Right ventricle myocardium superior (tissue), 1 donor: ENCODE measurements at places on chromosomes 3 and 15. TPM values are rescaled to one million over a fixed set of nuclear protein-coding genes. Genes with fewer than 3 reads are reported as not detected.

GRCh38 chr15:55907797-55908196 is 85.6 kb downstream of the NEDD4 start:
- DNase-seq = no peak

CMTM8 gene
- 4.4 TPM for total RNA-seq

DNA sequence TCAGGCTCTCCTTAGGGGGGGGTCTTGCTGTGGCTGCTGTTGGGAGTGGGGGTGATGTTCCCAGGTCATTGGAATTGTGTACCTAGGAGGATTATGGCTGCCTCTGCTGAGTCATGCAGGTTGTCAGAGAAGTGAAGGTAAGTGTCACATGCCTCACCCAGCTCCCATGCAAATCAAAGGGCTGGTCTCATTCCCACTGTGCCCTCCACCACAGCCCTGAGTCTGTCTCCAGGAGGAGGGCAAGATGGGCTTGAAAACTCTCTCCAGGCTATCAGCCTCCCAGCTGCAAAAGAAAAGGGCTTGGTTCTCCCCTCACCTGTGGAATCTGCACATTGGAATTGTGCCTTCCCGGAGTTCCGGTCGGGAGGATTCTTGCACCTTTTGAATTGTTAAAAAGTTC is 580.5 kb downstream of the NSUN3 start:
- DNase-seq = no peak

SPRED1 gene
- 9.8 TPM for total RNA-seq

- DNase-seq = no peak
These were observed at the start of gene FGF7 for GRCh38 chr15:49423021-49423420. Gene FGF7 (plus strand): TSS chr15:49423242. CDS start chr15:49424298, 1,056 bp downstream.

GRCh38 chr15:34773917-34774316 is 19.1 kb upstream of the GJD2 start:
- DNase-seq = no peak

DNA sequence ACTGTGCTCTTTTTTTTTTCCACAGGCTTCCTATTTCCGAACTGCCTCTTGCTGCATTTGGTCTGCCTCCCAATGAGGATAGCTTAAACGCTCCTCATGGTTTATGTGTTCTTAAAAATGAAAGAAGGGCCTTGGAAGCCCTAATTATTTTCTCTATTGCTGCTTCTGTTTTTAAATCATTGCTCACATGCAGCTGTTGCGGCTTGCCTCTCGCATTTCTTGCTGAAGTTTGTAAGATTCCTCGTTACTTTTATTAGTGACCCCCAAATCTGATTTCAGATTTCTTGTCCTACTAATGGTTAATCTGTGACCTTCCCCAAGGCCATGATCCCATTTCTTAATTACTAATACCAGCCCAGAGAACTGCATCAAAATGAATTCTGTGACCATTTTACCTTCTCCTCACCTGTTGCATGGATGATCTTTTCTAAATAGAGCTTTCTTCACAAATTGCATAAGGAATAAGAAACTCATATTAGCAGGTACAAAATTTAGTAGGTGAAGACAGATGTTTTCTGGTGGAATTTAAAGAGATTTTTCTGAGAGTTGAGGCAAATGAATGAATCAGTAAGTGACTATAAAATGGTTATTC is 1.8 kb downstream of the UBE2E1 start:
- no peak for DNase-seq

ACAP2 gene
- 12.8 TPM for total RNA-seq

DNA sequence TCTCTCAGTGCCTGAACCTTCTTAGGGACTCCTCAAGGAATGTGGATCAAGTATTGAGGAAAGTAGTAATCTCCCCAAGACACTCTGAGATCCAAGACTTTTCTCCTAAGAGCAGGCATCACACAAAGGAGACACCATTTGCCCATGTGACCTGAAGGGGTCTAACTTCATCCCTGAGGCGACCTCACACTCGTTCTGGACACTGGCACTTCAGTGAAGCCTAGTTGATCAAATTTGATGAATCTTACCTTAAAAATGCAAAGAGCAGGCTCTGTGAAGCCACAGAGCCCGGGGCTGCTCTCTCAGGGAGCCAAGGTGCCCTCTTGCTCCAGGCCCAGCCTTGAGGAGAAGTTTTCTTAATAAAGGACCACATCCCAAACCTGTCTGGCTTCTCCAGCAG is 64.3 kb downstream of the SCN11A start:
- no peak for DNase-seq

- DNase-seq = no peak
These were observed 36.5 kb downstream of the MITF start for GRCh38 chr3:69775751-69776150.

- DNase-seq = no peak
These were observed 44.5 kb downstream of the OXNAD1 start for GRCh38 chr3:16309558-16309957.

KIF7 gene
- 1.9 TPM for total RNA-seq
